ENCODE measurements at places on chromosomes 12 and 14. TPM values are rescaled to one million over a fixed set of nuclear protein-coding genes. Genes with fewer than 3 reads are reported as not detected.

The RACGAP1 gene
- total RNA-seq, result 87.5 TPM

The LGALS3 gene
- 29.6 TPM for total RNA-seq

The SLC6A13 gene
- not detected for total RNA-seq

The USP5 gene
- total RNA-seq, result 88.4 TPM

The ST8SIA1 gene
- not detected for total RNA-seq

The ACRBP gene
- total RNA-seq, result 0.46 TPM

The ANG gene
- 5.5 TPM for total RNA-seq

The CHST11 gene
- 7.8 TPM for total RNA-seq

The A2M gene
- total RNA-seq, result 3.5 TPM

The STAT2 gene
- total RNA-seq, result 175 TPM

The SAMD15 gene
- 4.0 TPM for total RNA-seq

The IFI27L1 gene
- total RNA-seq, result 14.9 TPM

The GYS2 gene
- not detected for total RNA-seq

The GUCY2C gene
- not detected for total RNA-seq

The GPR68 gene
- total RNA-seq, result 0.61 TPM

The FBLN5 gene
- 1.2 TPM for total RNA-seq

The PPP4R4 gene
- total RNA-seq, result under 0.01 TPM

The PKP2 gene
- 5.5 TPM for total RNA-seq

The STXBP6 gene
- total RNA-seq, result not detected

The ZBTB42 gene
- 5.8 TPM for total RNA-seq

The MIP gene
- total RNA-seq, result not detected

The HHIPL1 gene
- 2.6 TPM for total RNA-seq

The RD3L gene
- total RNA-seq, result not detected

The PMEL gene
- total RNA-seq, result 1.8 TPM

The MYO1H gene
- not detected for total RNA-seq

The STRN3 gene
- total RNA-seq, result 60.2 TPM

The GALNT16 gene
- total RNA-seq, result 0.30 TPM

The HOXC13 gene
- not detected for total RNA-seq

The ITGB7 gene
- 0.15 TPM for total RNA-seq

The CLEC4E gene
- total RNA-seq, result not detected

The ALKBH2 gene
- total RNA-seq, result 13.0 TPM
